ENCODE measurements at places on chromosomes 6 and 20.

DNA sequence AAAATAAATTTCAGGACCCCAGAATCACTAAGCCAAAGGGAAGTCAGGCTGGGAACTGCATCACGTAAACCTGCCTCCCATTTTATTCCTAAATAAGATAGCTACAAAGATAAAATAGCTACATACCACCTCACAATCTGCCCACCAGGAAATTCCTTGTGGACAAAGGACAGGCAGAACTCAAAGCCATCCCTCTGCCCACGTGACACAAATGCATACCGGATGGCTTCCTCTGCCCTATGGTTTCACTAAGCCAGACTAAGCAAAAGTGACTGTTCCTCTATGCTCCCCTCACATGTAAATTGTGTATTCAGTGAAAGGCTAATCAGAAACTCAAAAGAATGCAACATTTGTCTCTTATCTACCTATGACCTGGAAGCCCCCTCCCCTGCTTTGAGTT, 15.0 kb downstream of the MBOAT1 start:
- no peak for DNase-seq

- DNase-seq, result no peak
Observed at GRCh38 chr6:106244931-106245330, 80.6 kb downstream of the ATG5 start.

DNA sequence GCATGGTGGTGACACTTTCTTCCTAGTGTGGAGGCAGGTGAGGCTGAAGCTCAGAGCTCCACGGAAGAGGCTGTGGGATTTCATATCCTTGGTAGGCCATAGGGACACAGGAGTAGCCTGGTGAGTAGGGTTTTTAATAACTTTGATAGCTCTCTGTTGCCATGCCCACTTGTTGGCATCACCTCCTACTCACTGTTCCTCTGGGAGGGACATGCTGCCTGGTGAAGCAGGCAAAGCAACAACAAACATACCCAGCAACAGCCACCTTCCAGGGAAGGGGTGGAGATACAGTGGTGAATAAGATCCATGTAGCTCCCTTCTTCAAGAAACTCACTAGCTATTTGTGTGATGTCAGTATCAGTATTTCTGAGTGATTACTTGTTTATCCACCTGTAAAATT, 285.4 kb downstream of the CLIC5 start:
- DNase-seq, result no peak

DNA sequence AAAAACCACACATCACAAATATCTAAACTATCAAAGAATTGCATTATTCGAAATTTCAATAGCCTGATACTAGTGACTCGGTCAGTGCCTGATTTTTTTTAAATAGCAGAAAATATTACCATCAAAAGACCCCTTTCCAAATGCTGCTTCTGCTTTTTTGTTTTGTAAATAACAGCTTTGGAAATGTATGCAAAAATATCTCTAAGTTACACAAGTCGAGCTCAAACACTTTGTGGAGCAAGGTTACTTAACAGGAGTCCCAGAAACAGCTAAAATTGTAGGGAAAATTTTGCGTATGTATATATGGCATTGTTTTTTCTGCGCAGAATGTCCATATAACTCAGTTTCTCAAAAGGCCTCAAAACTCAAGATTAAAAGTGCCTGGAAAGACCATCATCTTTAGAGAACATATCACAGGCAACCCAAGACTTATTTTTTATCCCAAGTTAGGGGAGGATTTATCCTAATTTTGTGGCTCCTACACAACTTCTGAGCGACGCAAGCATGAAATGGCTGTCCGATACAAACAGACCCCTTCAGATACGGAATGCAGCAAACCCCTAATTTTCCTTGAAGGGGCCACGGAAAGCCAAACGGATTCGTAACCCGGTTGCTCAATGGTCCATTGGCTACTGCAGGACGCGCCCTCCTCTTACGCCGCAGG, 1.3 kb downstream of the CEP85L start:
- DNase-seq, result no peak

DNA sequence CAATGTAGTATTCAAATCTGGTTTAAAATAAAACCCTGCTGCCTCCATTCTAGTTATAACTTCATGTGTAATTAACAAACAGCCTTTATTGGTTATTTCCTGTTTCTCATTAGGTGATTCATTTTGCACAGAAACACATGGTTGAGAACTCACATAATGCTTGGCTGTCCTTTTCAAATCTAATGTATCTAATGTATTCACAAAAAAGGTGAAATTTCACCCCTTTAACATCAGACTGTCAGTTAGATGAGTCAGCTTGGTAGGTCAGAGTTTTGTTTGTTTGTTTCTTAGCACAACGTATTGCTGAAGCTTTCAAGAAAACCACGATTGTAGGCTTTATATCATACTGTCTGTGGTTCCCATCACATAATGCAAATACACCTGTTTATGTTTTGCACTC, 78.7 kb upstream of the TMEM30A start:
- no peak for DNase-seq

- DNase-seq, result no peak
Observed at GRCh38 chr6:97885325-97885724, 602.3 kb upstream of the MMS22L start.

DNA sequence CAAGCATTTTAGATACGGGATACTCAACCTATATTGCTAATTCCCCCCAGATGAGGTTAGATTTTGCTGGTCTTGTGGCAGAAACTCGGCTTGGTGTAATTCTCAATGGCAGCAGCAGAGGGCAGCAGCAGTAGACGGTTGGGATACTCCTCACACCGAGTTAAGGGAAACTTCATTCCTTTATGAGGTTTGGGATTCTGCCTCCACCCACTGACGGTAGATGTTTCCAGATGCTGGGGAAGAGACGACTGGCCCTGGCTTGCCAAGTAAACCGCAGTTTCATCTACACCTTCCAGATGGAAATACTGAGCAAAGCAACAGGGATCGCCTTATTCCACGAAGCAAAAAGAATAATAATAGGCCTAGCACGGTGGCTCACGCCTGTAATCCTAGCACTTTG, 8.2 kb upstream of the TBC1D7 start:
- DNase-seq, result peak; percentile 72

DNA sequence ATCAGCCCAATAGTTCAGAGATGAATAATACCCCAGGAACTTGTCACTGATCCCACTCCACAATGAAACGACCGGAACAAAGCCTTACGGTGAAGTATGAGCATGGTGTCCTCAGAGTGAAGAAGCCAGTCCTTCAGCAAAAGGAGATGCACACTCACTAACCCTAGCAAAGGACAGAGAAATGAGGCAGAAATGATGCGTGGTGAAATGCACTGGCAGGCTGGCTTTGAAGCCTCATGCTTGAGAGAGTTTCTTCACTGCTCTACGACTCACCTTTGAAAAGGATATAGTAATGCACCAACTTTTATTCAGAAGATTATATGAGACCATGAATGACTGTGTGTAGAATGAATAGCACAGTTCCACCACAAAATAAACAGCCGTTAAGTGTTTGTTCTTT, 74.8 kb downstream of the PHACTR1 start:
- DNase-seq, result no peak

GRCh38 chr6:22313796-22314195, 17.0 kb upstream of the PRL start:
- no peak for DNase-seq

DNA sequence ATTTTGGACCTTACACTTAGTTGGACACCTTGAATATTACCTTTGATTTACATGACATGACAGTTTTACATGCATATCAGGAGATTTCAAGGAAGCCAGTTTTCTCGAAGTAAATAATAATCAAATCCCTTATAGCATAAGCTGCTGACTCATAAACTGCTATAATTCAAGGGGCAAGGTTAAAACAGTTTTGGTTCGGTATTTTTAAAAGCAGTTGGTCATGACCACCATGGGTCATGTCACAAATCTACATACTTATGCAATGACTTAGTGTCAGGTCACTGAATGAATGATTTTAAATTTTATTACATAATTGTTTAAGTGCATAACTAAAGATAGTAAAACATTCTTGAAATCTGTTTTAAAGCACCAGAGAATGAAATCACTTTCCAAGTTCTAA, 158.0 kb downstream of the DST start:
- DNase-seq, result no peak

DNA sequence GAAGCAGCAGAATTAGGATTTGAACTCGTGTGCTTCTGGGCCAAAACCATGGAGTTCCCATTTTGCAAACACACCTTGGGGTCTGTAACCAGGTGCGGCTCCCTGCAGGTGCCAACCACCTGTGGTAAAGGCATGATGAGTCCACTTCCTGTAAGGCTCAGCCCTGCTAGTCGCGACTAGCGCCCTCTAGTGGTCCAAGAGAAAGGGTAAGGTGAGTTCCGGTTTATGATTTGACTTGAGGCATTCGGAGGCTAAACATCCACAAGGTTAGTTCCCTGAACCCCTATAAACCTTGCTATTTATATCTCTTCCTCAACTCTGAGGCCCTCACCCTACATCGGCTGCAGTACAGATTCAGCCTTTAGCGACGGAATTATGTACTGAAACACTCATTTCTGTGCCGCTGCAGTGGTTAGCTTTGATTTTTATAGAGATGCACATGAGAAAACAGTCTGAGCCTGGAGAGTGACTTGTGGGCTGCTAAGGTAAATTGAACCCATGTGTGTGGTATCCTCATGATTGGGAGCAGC, 173.4 kb downstream of the PLCB1 start:
- DNase-seq, result peak; percentile 16

DNA sequence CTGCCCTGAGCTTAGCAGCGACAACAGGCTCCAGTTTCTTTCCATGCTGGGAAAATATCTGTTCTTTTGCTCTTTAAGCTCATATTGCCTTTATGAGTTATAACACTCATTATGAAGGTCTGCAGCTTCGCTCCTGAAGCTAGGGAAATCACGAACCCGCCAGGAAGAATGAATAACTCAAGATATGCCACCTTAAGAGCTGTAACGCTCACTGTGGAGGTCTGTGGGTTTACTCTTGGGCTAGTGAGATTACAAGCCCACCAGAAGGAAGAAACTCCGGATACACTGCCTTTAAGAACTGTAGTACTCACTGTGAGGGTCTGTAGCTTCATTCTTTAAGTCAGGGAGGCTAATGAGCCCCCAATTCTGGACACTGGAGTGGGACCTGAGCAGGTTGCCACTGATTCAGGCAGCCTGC, 3.0 kb upstream of the SSR1 start:
- DNase-seq, result no peak

GRCh38 chr6:95518630-95519227, 58.6 kb upstream of the MANEA start:
- DNase-seq, result no peak

DNA sequence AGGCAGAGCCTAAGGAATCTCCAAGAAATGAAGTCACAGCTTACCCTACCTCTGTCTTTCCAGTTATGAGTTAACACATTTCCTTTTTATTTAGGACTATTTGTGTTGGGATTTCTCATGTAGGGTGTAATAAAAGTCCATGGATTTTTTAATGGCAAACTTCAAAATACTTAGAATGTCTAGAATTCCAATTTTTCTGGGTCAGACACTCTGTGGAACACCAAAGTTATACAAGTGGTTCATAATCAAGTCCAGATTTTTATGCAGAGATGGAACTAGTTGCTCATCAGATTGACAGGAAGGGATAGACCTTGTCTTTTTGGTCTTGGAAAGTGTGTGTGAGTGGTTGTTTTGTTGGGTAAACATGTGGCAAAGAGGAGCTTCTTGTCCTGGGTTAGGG, 303.5 kb upstream of the RNF24 start:
- no peak for DNase-seq

Data from dorsolateral prefrontal cortex (tissue), 122 donors.